ENCODE measurements at places on chromosomes 11 and 22. TPM values are rescaled to one million over a fixed set of nuclear protein-coding genes. Genes with fewer than 3 reads are reported as not detected.

- DNase-seq, result no peak
Observed at GRCh38 chr11:78032090-78032489, 9.0 kb upstream of the KCTD14 start.

GRCh38 chr11:60305906-60306619, 21.0 kb upstream of the MS4A6E start:
- DNase-seq, result peak; percentile 22

- DNase-seq, result no peak
Observed at GRCh38 chr11:82315093-82315492, 418.6 kb downstream of the FAM181B start.

GRCh38 chr11:2536440-2536989, 91.7 kb downstream of the KCNQ1 start:
- no peak for DNase-seq

GRCh38 chr22:29883045-29883774, at the start of gene MTMR3:
MTMR3 (plus strand) TSS chr22:29883174; CDS start chr22:29971060, 87,886 bp downstream.
- DNase-seq, result peak; percentile 90

B3GAT1 gene
- total RNA-seq, result not detected

FREY1 gene
- total RNA-seq, result 1.3 TPM
